ENCODE measurements at places on chromosomes 3 and 15.

DNA sequence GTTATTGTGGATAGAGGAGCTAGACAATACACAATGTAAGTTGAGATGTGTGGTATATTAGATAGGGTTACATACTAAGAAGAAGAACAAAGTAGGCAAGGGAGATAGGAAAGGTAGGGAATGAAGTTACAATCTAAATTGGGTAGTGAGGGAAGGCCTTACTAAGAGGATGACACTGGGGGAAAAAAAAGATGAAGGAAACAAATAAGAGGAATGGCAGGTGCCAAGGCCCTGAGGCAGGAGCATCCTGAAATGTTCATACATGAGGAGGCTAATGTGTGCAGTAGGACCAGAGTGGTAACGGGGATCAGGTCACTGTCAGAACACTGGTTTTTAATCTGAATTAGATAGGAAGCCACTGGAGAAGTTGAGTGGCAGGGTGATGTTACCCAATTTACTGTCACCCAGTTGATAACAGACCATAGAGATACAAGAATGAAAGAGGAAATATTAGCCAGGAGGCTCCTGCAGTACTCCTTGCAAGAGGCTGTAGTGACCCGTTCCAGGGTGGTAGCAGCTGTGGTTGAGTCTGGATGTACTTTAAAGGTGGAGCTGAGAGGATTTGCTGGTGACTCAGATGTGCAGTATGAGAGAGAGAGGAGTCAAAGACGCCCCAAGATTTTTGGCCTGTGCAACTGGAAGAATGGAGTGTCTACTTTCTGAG, 14.4 kb downstream of the RTP1 start:
- no peak for DNase-seq

DNA sequence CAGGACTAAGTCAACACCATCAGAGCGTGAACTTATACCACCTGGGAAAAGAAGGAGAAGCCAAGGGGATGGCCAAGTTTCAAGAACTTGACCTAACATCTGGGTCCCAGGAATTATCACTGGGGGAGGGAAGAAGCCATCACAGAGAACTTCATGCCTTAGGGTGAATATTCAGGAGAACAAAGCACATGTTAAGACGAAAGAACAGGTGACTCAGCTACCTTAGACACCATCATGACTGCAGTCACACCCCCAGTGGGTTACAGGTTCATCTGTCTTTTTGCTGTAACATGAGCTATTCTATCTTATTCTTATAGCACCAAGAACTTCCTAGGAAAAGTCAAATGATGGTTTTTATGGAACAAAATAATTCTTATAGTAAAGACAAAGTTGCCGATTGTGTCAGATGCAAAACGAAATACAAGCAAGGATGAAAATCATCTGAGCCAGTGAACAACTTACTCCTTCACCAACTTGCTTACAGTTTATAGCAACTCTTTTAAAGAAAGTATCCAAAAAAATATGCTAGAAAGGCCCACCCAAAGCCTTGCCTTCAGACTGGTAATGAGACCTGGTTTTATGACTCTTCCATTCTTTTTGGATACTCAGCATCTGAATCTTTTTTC, 72.0 kb downstream of the TPRA1 start:
- DNase-seq: no peak

DNA sequence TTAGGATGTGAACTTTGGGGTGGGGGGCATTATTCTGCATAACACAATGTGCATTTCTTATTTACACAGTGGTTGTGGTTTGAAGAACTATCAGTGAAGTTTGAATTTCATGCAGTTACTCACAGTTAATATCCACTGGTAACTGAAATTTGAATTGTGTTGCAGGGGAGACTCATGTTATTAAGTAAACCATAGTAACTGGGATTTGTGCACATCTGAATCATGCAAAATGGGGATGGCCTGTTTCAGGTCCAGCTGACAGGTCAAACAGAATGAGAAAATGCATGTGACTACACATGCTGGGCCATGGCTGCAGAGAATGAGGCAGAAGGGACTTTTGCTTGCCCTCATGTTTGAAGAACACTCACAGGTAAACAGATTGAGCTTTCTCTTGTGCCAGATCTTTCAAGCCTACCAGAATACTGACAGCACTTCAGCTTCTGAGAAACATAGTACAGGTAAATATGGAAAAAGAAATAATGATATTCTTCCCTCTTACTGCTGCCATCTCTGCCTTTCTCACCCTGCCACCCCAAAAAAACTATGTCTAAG, 115.0 kb downstream of the POLQ start:
- no peak for DNase-seq

DNA sequence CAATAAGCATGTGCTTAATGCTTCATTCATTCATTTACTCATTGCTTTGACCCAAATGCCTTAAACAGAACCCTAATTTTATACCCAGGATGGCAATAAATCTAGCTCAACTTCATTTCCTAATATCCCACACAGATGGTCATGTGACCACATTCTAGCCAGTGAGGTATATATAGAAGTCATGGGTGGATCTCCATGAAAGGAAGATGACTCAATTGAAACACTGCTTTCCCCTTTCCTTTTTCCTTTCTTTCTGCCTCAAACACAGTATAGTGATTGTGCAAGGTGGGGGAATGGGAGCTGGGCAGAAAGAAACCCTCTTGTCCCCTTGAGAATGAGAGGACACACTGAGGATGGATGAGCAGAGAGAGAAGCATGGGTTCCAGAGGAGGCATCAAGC, 183.5 kb upstream of the PRICKLE2 start:
- no peak for DNase-seq

GRCh38 chr3:13346481-13347389, 73.4 kb downstream of the NUP210 start:
- DNase-seq: no peak

- no peak for DNase-seq
Observed at GRCh38 chr3:52880047-52880446, 17.3 kb downstream of the STIMATE start.

GRCh38 chr3:171831936-171832335, 11.2 kb upstream of the TMEM212 start:
- DNase-seq: no peak

DNA sequence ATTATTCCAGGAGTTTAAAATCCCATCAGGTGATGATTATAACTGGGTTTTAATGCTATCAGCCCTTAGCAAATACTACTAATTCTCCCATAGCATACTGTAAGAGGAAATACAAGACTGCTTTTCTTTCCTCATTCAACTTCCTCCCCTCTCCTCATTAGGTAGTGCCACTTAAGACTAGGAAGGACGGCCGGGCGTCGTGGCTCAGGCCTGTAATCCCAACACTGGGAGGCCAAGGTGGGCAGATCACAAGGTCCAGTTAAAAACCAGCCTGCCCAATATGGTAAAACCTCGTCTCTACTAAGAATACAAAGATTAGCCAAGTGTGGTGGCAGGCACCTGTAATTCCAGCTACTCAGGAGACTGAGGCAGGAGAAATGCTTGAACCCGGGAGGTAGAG, 14.7 kb downstream of the NDUFAF1 start:
- DNase-seq: no peak

DNA sequence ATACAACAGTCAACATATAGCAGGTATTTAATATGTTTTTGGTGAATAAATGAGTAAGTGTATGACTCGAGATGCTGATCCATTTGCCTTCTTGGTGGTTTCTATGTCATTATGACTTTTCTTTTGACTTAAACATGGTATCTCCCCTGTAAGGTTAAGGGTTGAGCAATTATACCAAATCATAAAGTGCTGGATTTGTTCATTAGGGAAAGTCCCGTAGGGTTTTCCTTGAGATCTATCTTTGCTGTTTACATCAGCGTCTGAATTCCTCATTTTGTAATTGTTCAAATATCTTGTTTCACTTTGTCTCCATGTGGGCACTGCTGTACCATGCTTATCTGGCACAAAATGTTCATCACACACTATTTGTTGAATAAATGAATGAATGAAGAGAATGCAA, 562.6 kb downstream of the EDEM1 start:
- no peak for DNase-seq

DNA sequence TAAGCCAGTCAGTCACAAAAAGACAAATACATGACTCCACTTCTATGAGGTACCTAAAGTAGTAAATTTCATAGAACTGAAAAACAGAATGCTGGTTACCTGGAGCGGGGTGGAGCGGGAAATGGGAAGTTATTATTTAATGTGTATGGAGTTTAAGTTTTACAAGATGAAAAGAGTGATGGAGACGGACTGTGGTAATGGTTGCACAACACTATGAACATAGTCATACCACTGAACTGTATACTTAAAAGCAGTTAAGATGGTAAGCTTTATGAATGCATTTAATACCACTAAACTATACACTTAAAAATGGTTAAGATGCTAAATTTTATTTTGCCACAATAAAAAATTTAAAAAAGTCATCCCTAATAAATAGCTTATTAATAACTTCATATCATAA, 23.2 kb downstream of the SFMBT1 start:
- DNase-seq: no peak

- no peak for DNase-seq
Observed at GRCh38 chr3:52400275-52400793, 44.6 kb downstream of the SEMA3G start.

GRCh38 chr15:53360881-53361280, 398.6 kb downstream of the WDR72 start:
- no peak for DNase-seq

DNA sequence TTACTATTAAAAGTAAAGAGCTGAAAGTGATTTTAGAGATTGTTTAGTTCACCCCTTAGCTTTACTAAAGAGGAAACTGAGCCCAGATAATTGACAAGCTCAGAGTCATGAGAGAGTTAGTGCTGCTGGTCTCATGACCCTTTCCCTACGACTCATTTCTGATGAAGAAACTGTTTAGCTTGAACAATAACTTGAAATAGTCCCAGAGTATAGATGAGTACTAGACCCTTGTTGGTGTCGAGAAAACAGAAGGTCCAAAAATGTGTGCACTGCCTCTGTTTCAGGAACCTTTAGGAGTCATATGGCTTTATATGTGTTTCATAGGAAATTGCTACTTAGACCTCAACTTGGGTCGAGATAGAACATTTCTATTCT, 58.2 kb downstream of the IL16 start:
- no peak for DNase-seq

- no peak for DNase-seq
Observed at GRCh38 chr3:23920151-23920655, 3.3 kb downstream of the RPL15 start.
